ENCODE measurements at places on chromosomes 12 and 14.

- no peak for DNase-seq
Measured at GRCh38 chr12:80241576-80242273, 142.4 kb downstream of the OTOGL start.

GRCh38 chr14:21024585-21025370, at the start of gene NDRG2:
Gene NDRG2 (minus strand): TSS chr14:21025061. CDS start chr14:21023315, 1,746 bp downstream.
- DNase-seq: peak; percentile 80

DNA sequence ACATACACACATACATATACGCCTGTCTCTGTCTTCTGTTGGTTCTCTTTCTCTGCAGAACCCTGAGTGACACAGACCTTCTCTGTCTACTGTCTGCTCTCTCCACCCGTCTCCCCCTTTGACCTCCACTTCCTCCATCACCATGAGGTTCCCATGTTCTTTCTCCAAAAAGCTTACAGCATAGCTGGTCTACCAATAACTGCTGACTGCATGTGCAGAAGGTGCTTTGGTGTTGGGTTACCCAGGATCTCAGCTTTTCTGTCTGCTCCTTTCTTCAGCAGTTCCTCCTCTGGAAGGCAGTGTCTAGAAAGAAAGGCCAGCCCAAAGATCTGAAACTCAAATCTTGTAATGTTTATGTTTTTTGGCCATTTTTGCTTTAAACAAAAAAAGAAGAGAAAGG, 125.6 kb downstream of the SMOC1 start:
- DNase-seq: no peak

DNA sequence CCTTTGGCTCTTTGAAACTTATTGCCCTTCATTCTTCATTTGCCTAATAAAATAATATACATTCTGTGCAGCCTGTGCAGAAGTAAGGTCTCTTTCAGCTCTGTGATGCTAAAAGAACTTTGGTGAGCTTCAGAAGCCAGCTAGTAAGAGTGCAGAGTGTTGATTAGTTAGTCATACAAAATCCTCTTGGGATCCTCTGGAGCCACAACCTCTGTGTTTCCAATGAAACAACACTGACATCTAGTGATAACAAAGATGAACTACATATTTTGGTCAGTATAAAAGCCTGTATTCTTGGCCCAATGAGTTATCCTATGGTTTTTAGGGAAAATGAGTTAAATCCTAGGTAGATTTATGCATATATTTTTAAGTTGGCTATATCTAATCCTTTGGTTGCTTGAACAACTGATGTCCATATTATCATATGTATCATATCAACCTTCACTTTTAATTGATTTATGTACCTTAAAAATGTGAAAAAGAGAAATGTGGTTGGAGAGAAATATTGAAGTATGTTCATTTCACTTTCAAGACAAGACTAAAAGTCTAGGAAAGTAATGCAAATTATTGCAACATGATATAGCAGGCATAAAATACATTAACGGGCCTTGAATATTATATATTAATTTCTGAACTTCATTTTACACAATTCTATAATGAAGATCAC, 158.4 kb downstream of the KLHL28 start:
- peak; percentile 31 for DNase-seq

- DNase-seq: peak; percentile 57
Measured at GRCh38 chr14:106308839-106309389, 782.5 kb downstream of the TMEM121 start.

DNA sequence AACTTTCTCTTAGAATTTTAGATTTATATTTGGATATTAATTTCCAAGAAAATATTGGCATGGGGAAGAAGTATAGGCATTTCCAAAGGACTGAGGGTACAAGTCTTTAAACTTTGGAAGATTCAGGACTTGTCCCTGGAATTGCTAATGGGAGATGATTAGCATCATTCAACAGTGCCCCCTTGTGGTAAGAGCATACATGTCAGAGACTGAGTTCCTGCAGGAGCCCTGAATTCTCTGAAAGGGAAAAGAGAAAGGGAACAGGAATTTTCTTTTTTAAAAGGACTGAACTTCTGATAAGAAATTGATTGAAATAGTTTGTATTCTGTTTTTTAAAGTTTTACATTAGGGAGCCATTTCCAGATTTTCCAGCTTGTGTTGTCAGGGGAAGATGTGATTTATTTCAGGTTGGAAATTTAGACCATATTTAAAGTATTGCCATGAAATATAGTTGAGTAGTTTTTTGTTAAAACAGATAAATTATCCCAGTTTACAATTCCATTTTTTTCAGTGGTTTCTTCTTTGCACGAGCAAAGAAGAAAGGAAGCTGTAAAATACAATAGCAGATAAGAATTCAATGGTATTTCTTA, 44.0 kb upstream of the REP15 start:
- DNase-seq: peak; percentile 16

DNA sequence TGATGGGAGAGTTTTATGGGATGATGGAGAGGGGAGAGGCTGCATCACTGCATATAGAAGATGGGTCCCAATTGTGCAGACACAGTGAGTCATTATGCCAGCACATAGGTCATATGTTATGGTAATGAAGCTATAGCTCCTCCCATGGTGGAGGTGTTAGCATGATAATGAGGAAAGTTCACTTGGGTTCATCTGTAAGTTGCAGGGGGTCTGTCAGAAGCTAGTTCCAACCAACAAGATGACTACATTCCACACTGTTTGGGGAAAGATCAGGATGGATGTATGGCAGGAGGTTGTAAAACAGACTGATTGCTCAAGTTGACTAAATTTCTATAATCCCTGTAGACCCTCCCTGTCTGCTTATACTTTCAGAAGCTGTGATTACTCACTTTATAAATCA, 561.3 kb downstream of the C12orf50 start:
- DNase-seq: no peak

DNA sequence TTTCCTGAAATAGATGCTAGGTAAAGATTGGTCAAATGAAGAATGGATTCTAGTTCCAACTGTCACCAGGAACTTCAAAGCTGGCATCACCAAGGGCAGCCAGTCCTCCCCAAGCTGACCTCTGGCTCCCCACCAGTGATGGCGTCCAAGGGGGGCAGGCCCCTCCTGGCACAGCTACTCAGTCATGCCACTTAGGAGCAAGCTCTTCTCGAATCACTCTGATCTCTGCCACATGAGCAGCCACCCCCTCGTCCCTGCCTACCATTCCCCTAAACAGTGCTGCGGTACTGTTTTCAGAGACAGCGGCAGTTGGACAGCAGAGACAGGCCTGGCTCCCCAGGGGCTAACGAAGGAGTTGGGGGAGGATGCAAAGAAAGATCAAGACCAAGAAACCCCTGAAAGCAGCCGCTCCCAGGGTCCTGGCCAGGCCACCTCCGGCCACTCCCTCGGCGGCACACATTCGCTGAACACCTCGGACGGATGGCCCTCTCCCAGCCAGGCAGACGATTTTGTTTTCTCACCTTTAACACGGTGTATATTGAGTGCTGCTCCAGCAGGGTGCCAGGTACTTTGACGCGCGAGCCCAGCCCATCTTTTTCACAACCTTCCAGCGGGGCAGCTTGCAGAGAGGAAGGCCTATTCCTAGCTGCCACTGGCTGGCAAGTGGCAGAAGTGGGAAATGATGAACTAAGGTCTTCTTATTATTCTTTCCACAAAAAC, 47.4 kb downstream of the ARL6IP4 start:
- DNase-seq: no peak

DNA sequence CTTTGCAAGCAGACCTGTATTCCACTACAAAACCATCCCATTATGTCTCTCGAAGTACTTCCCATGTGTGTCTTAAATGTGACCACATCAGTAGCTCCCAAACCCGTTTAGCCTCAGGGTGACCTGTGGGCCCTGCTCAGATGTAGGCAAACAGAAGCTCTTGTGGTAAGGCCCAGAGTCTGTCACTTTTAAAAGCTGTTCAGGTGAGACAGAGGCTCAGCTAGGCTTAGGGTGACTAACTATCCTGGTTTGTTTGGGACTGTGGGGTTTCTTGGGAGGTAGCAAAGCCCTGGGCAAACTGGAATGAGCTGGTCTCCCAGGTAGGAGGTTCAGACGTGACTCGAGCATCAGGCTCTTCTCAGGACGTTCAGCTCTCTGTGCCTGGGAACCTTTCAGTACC, 64.5 kb upstream of the VASH1 start:
- no peak for DNase-seq

GRCh38 chr14:54697001-54697400, 130.1 kb downstream of the SAMD4A start:
- DNase-seq: no peak

GRCh38 chr12:32115404-32116104, 8.9 kb downstream of the BICD1 start:
- DNase-seq: no peak

DNA sequence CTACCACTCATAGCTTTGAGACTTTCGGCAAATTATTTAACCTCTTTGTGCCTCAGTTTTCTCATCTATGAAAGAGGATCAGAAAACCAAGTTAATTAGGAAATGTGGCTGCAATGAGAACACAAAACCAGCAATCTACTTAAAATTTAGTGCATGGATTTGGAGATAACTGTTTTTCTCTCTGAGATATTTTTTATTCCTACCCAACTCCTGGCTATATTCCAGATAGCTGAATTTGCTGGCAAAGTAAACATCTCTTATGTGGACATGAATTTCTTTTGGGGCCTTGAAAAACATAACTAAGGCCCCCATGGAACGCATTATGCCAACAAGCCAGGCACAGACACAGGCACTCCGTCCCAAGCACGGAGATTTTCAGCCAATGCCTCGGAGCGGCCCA, 53.4 kb upstream of the FOXN3 start:
- no peak for DNase-seq

GRCh38 chr12:124901003-124901402, 13.4 kb downstream of the UBC start:
- no peak for DNase-seq

DNA sequence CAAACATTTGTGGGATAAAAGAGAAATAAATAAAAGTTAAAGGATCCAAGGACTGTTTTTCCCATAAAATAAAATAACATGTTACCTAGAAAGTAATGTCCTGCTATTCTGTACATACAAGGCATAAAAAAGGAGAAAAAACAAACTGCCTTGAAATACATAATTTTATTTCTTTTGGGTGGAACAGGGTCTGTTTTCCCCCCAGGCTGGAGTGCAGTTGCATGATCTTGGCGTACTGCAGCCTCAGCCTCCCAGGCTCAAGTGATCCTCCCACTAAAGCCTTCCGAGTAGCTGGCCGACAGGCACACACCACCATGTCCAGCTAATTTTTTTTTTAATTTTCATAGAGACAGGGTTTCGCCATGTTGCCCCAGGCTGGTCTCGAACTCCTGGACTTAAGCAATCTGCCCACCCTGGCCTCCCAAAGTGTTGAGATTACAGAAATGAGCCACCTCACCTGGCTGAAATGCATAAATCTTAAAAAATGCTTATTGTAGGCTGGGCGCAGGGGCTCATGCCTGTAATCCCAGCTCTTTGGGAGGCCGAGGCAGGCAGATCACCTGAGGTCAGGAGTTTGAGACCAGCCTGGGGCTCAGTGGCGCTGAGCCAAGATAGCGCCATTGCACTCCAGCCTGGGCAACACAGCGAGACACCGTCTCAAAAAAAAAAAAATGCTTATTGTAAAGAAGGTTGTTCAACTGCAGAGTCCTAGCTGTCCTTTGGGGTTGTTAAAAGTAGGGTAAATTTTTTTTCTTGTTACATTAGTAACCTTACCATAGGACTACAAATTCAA, 4.1 kb upstream of the TUBA1C start:
- no peak for DNase-seq
